ENCODE measurements at places on chromosomes 12 and 14.

- DNase-seq = no peak
- H3K4me1 ChIP-seq = peaks cover 86% of the 10 kb centered on the region
- H3K36me3 ChIP-seq = peaks cover 60% of the 10 kb centered on the region
- H3K27me3 ChIP-seq = no peaks in the 10 kb centered on the region
- H3K4me3 ChIP-seq = peak overlapping the region; percentile 6
Observed at GRCh38 chr14:69666690-69667211, 55.4 kb downstream of the SUSD6 start.

- no peak overlapping the region for H3K27ac ChIP-seq
- H3K4me1 ChIP-seq = peaks cover 22% of the 10 kb centered on the region
- no peaks in the 10 kb centered on the region for H3K27me3 ChIP-seq
- no peak for DNase-seq
Observed at GRCh38 chr14:34610101-34610500, 19.8 kb downstream of the SNX6 start.

DNA sequence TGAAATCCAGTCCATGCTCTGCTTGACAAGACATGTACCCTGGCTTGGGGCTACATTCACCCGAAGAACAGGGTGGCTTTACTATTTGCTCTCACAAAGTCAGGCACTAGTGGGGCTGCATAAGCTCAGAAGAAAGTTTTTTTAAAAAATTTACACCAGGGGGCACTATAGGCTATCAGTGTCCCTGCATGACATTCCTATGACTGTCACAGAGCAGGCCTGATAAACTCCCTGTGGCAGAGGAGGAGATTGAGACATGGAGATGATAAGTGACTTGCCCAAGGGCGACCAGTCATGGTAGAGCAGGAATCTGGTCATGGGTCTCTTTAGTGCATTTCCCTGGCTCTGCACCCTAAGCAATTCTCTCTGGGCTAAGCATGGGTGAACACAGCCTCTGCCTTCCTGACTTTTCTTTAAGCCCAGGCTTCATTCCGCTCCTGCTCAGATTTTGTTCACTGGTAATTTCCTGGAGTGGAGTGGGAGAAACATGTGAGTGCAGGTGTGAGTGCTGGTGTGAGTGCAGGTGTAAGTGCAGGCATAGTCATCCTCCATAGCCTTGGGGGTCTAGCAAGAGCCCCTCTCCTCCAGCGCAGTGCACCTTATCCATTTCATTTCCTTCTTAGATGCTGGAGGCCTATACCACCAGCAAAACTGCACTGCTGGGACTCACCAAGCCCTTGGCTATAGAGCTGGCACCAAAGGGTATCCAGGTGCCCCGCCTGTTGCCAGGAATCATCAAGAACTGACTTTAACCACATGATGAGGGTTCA lies 91.6 kb downstream of the DHRS2 start:
- H3K4me1 ChIP-seq = no peaks in the 10 kb centered on the region
- H3K4me3 ChIP-seq = no peak overlapping the region
- no peaks in the 10 kb centered on the region for H3K27me3 ChIP-seq
- no peak overlapping the region for H3K27ac ChIP-seq

- H3K4me1 ChIP-seq = peaks cover 16% of the 10 kb centered on the region
- no peak overlapping the region for H3K27ac ChIP-seq
- H3K36me3 ChIP-seq = no peaks in the 10 kb centered on the region
- DNase-seq = no peak
- no peak overlapping the region for H3K4me3 ChIP-seq
Observed at GRCh38 chr12:118271770-118272417, 100.8 kb downstream of the TAOK3 start.

GRCh38 chr14:67933266-67933665 lies 113.7 kb downstream of the RAD51B start:
- H3K27me3 ChIP-seq = no peaks in the 10 kb centered on the region
- H3K4me3 ChIP-seq = no peak overlapping the region
- no peak for DNase-seq
- H3K36me3 ChIP-seq = peaks cover 7% of the 10 kb centered on the region

GRCh38 chr12:12474931-12475795 lies 87.5 kb downstream of the DUSP16 start:
- peak overlapping the region; percentile 51 for H3K4me3 ChIP-seq
- peak overlapping the region; percentile 99 for H3K27ac ChIP-seq

- no peak overlapping the region for H3K4me3 ChIP-seq
- H3K36me3 ChIP-seq = no peaks in the 10 kb centered on the region
- no peaks in the 10 kb centered on the region for H3K4me1 ChIP-seq
- H3K27me3 ChIP-seq = peaks cover 18% of the 10 kb centered on the region
Observed at GRCh38 chr12:108169708-108170107, 40.6 kb downstream of the WSCD2 start.

- peaks cover 17% of the 10 kb centered on the region for H3K36me3 ChIP-seq
- peaks cover 10% of the 10 kb centered on the region for H3K4me1 ChIP-seq
- no peak for DNase-seq
- no peak overlapping the region for H3K27ac ChIP-seq
Observed at GRCh38 chr12:1421091-1421846, 173.1 kb downstream of the FBXL14 start.

DNA sequence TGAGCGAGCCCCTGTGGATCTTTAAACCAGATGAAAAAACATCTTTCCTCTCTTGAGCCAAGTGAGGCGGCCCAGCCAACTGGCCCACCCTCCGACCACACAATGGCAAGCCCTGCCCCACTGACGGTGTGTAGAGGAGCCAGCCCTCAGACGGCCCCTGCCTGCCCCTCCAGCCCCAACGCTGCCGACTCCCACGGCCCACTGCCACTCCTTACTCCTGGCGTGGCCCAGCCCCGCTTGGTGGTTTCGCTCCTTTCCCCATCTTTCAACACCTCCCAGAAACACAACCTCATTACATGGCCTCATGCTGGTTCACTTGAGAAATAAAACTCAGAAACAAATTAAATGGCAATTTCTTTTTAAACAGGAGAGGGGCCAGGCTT lies 80.6 kb upstream of the DICER1 start:
- H3K27ac ChIP-seq = no peak overlapping the region
- no peaks in the 10 kb centered on the region for H3K27me3 ChIP-seq
- H3K36me3 ChIP-seq = no peaks in the 10 kb centered on the region
- no peaks in the 10 kb centered on the region for H3K4me1 ChIP-seq

DNA sequence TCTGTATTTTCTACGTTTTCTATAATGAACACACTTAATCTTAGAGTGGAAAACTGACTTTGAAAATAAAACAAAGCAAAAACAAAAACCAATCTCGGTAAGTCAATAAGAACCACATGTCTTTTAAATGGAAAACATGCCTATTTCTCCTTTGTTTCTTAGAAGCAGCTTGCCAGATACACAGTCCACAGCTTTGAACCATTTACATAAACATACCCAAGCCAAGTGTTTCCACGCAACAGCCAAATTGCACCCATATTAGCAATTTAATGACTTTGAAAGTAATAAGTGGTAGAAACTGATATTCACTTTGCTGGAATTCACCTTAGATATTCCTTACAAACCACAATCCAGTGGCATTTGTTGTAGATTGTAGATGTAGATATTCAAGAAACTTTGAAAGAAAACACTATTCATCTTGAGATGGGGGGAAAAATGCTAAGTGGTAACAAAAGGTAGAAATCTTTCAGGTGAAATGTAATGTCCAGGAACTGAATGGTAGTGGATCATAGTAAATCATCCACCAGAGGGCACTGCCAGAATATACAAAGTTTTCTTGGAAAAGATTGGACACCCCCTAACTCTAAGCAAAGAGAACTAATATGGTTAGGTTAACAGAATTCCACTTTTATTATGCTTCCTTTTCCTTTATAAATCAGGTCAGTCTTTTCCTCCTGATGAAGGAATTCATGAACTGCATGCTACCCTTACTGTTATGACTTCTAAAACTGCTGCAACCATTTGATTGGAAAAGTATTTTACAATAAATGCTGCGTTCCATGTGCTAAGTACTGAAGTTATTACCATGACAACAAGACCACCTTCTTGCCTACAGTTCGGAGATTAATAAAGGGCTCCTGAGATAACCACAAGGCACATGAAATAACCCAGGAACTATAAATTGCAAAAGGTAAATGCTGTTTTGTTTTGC lies 69.8 kb downstream of the RERG start:
- H3K27me3 ChIP-seq = peaks cover 7% of the 10 kb centered on the region
- no peak overlapping the region for H3K4me3 ChIP-seq
- no peak for DNase-seq

- H3K36me3 ChIP-seq = no peaks in the 10 kb centered on the region
- H3K4me3 ChIP-seq = no peak overlapping the region
- no peaks in the 10 kb centered on the region for H3K4me1 ChIP-seq
Observed at GRCh38 chr14:56561606-56562005, 18.0 kb upstream of the TMEM260 start.

DNA sequence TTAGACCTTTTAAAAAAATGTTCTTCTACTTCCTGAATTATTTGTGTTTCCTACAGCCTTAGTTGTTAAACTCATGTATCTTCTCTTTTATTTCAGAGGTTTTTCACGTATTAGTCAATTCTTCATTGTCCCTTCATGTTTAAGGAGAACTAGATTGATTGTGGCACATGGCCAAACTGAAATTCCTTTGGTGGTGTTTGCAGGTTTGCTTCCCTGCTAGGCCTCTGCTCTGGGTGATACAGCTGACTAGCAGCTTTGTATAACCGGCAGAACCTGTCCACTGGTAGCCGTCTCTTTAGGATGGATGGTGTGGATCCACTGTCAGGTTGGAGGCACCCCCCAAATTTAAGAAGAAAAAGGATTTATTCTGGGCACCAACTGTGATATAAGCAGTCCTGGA lies 262.1 kb downstream of the FBXL14 start:
- H3K27ac ChIP-seq = no peak overlapping the region
- H3K4me3 ChIP-seq = no peak overlapping the region
- H3K36me3 ChIP-seq = peaks cover 3% of the 10 kb centered on the region
- H3K27me3 ChIP-seq = no peaks in the 10 kb centered on the region
- no peak for DNase-seq

GRCh38 chr14:100767003-100767787 lies 40.5 kb downstream of the DLK1 start:
- DNase-seq = no peak
- peaks cover under 1% of the 10 kb centered on the region for H3K27me3 ChIP-seq
- no peaks in the 10 kb centered on the region for H3K4me1 ChIP-seq
- no peak overlapping the region for H3K4me3 ChIP-seq
- no peaks in the 10 kb centered on the region for H3K36me3 ChIP-seq

DNA sequence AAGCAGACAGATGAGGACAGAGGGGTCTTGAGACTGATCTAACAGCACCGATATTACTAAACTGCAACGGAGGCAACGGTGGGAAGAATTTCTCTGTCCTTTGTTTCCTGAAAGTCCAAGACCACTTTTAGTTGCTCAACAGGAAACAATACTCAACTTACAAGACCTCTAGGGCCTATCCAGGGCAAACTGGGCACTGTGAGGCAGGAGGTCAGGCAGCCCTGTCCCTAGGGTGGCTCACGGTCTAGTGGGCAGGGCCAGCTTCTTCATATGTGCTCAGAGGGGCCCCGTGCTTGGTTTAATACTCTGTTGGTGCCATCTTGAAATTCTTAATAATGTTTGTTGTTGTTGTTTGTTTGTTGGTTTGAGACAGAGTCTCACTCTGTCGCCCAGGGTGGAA lies 14.2 kb downstream of the SSH1 start:
- H3K4me1 ChIP-seq = peaks cover 26% of the 10 kb centered on the region
- no peaks in the 10 kb centered on the region for H3K27me3 ChIP-seq
- DNase-seq = no peak

DNA sequence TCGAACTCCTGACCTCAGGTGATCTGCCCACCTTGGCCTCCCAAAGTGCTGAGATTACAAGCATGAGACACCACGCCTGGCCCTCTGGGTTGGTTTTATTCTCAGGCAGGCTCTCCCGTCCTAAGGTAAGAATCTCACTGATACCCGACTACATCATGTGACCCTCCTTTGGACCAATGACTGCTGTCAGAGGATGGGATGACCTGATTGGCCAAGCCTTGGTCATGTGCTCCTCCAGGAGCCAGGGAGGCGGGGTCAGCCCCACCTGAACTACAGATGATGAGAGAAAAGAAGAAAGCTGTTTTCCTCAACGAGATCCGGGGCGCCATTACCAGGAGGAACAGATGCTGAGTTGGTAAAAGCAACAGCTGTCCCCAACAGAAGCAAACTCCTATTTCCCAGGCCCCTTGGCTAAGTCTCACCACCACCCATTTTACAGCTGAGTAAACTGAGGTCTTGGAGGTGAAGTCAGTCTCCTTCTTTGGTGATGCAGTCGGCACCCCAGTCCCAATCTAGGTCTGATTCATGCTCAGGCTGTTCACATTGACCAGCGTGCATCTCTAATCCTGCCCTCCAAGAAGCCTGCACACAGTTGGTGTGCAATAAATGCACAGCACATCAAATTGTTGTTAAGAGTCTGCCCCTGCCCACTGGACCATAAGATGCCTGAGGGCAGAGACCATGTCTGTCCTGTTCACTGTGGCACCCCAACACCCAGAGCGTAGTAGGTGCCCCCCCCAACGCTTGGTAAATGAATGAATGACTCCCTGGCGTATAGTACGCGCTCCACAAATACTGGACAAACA lies 118.8 kb downstream of the SCARB1 start:
- H3K4me1 ChIP-seq = peaks cover 27% of the 10 kb centered on the region

DNA sequence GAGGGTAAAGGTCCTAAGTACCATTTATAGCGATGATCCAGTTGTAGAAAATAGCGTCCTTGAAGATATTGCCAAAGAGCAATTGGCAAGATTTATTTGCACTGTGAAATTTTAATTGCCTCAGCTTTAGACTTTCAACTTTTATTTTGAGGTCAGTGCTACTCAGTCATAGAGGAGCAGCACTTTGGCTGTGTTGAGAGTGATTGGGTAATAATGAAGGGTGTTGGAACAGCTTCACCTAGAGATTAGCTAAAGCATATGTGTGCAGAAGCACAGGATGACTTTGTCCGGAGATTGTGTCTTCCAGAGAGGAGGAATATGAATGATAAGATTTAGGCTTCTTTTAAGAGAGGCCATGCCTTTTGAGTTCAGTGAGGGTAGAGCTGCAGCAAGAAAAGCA lies 164.8 kb downstream of the NPAS3 start:
- H3K4me1 ChIP-seq = no peaks in the 10 kb centered on the region
- DNase-seq = no peak
- no peaks in the 10 kb centered on the region for H3K27me3 ChIP-seq
- no peak overlapping the region for H3K27ac ChIP-seq
- no peaks in the 10 kb centered on the region for H3K36me3 ChIP-seq

DNA sequence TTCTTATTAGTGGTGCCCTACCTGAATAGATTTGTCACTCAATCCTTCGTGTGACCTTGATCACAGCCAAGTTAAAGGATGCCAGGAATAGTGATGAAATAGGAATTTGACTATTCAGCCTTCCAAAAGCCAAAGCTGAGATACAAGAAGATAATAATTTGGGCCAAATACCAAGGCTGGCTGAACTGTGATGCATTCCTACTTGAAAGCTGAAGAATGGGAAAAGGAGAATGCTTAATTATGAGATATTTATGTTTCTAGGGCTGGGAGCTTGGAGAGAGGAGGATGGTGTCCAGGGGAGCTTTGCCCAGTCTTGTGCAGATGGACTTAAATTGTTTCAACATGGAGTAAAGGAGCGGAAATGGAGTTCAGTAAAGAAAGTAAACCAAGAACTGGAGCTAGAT lies 5.2 kb downstream of the RNASE7 start:
- DNase-seq = no peak
- no peak overlapping the region for H3K4me3 ChIP-seq
- H3K27ac ChIP-seq = no peak overlapping the region
- H3K4me1 ChIP-seq = peaks cover 4% of the 10 kb centered on the region

GRCh38 chr14:37252434-37252833 lies 54.7 kb downstream of the MIPOL1 start:
- no peaks in the 10 kb centered on the region for H3K4me1 ChIP-seq
- no peak overlapping the region for H3K27ac ChIP-seq
- no peaks in the 10 kb centered on the region for H3K36me3 ChIP-seq
- H3K27me3 ChIP-seq = no peaks in the 10 kb centered on the region
- no peak overlapping the region for H3K4me3 ChIP-seq
- DNase-seq = no peak

Measured in activated CD8-positive, alpha-beta T cell treated with anti-CD3 and anti-CD28 coated beads for 36 hours (primary cell).